ENCODE measurements at places on chromosomes 2 and 18. TPM values are rescaled to one million over a fixed set of nuclear protein-coding genes. Genes with fewer than 3 reads are reported as not detected.

C2orf66 gene
- not detected for total RNA-seq

DNA sequence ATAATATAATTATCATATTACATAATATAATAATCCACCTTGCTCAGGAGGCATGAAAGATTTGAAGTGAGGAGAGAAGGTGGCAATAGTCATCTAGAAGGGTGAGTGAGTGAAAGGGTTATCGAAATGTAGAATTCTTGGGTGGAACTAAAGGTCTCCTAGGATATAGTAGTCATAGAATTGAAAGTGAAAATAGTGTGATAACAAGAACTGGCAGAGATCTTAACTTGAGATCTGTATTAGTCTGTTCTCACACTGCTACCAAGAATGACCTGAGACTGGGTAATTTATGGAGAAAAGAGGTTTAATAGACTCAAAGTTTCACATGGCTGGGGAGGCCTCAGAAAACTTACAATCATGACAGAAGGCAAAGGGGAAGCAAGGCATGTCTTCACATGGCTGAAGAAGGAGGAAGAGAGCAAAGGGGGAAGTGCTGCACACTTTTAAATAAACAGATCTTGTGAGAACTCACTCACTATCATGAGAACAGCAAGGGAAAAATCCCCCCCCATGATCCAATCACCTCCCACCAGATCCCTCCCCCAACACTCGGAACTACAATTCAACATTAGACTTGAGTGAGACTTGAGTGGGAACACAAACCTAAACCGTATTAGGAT, 351.5 kb downstream of the NR4A2 start:
- no peak for DNase-seq

- no peak for DNase-seq
Measured at GRCh38 chr18:57798713-57799373, 4.3 kb downstream of the ATP8B1 start.

DNA sequence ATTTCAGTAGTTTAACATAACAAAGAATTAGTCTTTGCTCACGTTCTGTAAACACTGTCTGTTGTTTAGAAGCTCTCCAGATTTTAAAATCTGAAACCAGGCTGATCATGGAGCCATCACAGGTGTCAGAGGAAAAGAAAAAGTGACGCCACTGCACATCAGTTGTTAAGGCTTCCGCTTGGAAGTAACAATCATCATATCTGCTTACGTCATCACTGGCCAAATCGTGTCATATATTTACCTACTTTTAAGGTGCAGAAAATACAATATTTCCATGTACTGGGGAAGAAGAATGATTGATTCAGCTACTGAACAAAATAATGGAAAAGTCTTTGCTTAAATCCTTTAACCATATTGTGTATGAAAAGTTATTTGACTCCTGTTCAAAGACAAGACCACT, 382.6 kb upstream of the MC4R start:
- DNase-seq, result no peak

DNA sequence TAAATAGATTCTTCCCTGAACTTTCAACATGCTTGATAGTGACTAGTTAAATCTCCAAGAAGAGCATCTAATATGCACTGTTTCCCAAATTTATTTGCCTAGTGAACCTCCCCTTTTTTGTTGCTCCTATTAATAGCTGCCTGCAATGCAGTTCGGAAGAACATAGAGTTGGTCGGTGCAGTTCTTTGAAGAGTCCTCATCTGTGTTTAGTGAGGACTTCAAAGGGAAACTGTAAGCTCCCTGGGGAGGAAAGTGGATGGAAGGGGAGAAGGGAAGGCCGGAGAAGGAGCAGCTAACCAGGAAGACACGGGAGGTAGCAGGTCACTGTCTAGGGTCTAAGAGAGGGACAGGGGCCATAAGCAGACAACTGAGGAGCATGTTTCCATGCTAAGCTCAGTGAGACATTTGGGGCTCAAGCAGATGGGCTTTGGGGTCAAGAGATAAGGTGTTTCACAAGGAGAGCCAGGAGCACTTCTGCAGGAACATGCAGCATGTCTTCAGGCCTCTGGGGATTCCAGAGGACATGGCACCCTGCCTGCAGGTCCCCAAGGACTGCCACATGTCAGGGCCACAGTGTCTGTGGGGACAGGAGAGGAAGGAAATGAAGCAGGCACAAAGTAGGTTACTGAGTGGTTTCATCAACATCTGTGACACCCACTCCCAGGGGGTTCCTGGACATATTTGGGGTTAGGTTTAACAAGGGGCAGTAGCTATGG, 48.7 kb upstream of the ANXA4 start:
- peak; percentile 24 for DNase-seq

PRSS56 gene
- total RNA-seq, result not detected

- DNase-seq, result no peak
Measured at GRCh38 chr2:122516775-122517174, 761.3 kb downstream of the TSN start.

- no peak for DNase-seq
Measured at GRCh38 chr2:138720035-138720838, 60.0 kb downstream of the NXPH2 start.

DNA sequence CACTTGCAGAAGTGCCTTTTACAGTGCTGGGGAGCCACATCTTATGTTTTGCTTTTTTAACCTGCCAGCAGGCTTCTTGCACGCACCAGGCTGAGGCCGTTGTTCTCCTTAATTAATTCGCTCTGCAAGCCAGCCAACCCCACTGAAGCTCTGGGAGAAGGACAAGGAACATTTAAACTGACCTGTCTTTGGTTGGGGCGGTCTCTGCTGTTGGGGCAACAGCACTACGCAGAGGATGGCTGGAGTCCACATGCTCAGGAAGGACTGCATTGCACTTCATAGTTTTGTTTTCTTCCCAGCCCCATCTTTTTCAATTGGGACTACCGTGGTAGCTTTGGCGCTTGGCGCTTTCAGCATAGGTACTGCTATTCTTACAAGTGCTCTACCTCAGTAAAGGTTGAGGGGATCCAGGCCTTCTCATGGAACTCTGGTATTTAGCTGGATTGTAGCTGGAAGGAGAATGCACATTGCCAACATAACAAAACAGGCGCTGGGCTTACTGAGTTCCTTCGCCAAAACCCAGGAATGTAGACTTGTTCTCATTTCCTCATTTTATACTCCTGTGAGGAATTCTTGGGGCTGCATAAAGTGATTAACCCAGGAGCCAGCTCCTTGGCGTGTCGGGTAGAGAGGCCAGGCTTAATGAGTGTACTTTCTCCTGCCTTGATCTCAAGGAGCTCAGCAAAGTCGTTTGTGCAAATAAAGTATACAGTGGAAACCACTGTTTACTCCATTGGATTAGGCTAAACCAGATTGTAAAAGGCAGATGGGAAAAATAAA, 146.2 kb downstream of the PRKCE start:
- DNase-seq, result no peak

TWIST2 gene
- total RNA-seq, result 6.7 TPM

UNC80 gene
- total RNA-seq, result 0.16 TPM

DNA sequence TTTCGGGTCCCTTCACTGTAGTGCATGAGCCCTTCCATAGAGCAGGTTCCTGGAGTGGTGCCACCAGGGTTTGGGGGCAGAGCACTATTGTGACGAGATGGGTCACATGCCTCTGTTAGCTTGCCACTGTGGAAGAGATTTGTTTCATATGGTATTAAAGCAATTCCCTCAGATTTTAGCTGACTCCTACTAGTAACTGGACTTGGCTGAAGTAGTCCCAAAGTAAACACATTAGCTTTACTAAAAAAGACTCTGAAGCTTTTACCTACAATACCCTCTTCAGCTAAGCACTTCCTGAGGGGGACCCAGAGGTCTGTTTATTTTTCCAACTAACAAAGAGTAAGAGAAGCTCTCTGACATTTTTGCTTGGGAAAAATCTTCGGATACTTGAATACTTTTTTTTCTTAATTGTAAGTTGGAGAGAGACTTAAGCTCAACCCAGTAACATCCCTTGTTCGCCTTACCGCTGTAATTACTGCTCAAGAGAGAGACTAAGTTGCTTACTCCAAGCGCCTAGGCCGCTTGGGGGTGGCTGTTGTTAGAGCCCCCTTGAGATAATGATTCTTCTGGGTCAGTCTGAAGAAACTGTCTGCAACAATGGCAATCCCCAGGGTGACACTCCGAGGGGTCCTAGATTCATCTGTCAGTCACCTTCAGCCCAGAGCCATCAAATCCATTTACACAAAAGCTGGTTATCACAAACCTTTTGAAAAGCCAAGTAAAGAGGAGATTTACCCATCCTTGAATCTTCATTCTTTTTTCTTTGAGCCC, 177.4 kb downstream of the FIGN start:
- no peak for DNase-seq

- no peak for DNase-seq
Measured at GRCh38 chr2:16050261-16050907, 110.0 kb downstream of the MYCN start.

GRCh38 chr2:237298151-237299118, 115.5 kb downstream of the COL6A3 start:
- DNase-seq, result no peak

DNA sequence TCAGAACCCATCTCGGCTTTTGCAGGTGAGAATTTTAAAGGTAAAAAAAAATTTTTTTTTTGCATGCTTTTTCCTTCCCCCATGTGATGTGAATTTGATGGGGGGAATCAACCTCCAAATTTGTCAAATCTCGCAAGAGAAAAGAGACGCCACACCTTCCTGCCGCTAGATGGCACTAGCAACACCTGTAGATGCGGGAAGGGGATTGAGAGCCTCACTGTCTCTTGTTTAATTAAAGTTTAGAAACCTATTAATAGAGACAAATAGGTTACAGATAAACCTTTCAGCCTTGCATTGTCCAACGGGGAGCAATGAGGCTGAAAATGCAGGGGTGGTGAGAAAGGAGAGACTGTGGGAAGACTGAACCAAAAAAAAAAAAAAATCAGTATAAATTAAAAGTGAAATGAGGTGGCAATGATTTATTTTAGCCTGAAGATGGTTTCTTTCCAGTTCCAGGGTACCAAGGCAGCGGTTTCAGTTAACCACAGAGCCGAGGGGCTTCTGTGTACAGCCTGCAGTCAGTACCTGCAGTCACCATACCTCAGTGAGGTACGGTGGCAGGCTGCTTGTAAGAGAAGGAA, 84.6 kb downstream of the NRP2 start:
- peak; percentile 68 for DNase-seq

DNA sequence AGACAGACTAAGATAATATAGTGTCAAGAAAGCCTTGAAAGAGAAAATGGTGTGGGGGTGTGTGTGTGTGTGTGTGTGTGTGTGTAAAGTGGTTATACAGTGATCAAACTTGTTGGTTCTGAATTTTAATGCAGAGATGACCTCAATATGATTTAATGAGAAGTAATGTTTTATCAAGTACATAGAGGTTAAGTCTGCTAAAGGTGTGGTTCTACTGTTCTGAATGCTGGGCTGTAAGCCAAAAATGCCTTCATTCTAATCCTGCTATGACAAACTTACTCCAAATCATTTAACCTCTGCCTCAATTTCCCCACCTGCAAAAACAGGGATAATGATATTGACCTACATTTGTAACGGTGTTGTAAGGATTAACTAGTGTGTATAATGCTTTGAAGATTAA, 87.9 kb downstream of the WDPCP start:
- no peak for DNase-seq

BIRC6 gene
- 252 TPM for total RNA-seq

DNA sequence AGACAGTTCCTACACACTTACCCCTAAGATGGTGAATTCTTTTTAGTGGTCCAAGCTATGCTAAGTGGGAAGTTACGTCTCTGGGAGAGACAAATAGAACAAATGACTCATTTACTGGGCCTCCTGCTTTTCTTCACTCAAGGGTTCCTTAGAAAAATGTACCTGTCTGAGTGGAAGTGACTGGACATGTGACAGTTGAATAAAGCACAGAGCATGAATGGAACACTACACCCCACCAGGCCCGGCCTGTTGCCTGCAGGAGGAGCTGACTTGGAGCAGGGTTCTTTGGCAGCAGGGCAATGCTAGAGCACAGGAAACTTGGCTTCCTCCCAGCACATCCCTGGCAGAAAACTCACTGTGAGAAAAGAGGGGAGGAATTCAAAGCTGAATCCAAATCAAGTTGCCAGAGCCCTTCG, 451.0 kb upstream of the SETBP1 start:
- DNase-seq, result peak; percentile 44

DNA sequence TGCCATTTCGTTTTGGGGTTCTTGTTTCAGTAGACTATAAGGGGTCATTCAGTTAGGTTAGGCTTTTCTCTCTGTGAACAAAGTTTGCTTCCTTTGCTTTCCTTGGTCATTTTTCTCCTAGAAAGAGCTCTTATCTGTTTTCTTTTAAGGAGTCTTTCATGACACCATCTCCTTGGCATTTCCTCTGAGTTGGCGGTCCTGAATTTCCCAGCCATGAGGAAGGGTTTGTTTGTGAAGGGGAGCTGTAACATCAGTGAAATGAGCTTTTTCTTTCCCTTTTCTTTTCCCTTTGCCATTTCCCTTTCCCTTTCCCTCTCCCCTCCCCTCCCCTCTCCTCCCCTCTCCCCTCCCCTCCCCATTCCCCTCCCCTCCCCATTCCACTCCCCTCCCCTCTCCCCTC, 61.7 kb downstream of the MAP4K4 start:
- no peak for DNase-seq

DNA sequence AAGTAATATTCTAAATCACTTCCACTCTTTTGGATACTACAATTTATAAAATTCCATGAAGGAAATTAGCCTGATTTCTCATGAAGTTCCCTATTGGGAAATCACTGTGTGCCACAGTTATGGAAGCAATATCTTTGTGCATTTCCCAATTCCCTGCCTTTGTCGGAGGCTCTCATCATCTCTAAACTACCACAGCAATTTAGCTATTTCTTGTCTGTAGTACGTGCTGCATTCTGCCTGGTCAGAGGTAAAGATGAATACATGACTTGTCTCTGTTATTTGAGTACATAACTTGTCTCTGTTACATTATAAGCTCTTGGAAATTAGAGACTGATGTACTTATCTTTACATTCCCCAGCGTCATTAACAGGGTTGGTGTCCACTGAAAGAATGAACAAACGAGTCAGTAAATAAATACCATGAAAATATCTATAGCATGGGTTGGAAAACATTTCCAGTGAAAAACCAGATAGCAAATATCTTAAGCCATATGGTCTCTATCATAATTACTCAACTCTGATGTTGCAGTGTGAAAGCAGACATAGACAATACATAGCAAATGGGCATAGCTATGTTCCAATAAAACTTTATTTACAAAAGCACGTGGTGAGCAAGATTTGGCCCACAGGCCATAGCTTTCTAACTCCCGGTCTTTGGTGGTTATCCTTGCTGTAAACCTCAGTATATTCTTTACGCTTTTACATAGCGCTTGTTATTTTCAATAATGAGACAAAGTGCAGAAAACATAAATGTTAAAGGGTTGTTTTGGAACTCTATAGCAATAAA, 78.8 kb downstream of the BCL2 start:
- DNase-seq, result no peak

DNA sequence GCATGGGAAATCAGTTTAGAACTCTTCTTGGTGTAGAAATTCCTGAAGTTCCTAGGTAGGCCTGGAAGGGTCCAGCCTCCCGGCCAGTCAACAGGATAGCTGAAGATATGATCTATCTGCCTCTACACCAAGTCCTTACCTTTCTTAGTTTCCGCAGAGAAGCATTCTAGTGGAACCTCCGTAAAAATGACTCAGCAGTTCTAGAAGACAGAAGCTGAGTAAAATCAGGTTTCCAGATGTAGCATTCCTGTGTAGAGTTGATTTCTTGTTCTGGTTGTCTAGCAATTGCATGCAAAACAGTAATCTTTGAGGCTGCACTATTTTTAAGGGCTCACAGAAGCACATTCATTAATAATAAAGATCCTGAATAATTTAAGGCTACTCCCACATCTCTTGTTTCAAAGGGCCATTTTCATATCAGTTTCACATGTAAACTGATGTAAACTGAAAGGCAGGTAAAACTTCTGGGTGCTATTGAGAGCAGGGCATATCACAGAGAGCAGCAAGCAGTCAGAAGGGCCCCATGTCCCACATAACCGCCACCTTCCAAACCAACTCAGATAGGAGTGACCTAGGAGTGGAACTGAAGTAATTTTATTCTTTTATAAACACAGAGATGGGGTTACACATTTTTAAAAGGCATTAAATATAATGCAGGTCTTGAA, 3.2 kb upstream of the DYTN start:
- no peak for DNase-seq
